ENCODE measurements at places on chromosomes 2 and 18.

- no peak for DNase-seq
Observed at GRCh38 chr2:238169708-238170251, 11.0 kb downstream of the ERFE start.

GRCh38 chr18:55592572-55592971 is 4.6 kb upstream of the TCF4 start:
- DNase-seq, result no peak

DNA sequence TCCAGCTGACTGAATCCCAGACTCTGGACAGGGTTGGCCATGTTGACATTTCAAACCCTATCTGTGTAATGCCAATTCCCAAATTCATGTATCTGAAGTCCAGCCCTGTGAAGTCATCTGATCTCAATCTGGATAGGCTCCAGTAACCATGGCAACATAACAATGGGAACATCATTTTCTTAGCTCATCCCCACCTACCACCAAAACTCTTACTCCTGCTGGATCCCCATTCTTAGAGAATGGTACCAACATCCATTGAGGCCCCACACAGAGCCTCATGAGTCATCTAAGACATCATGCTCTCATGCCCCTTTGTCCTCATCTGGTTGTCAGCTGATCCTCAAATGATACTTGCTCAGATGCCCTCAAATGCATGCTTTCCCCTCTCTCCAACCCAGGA is 58.9 kb upstream of the TEX51 start:
- no peak for DNase-seq

DNA sequence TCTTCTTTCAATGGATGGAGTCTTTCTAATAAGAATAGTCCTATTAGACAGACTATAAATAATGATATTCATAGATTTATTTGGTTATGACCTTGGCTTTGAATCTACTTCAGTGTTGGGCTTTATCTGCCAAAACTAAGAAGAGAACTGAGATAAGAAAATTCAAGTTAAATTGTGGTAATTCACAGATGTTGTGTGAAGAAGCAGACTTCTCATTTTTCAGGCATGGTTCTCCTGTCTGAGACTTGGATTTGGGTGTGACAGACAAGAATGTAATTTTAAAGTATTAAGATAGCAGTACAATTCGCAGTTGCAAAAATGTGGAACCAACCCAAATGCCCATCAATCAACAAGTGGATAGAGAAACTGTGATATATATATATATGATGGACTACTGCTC is 124.7 kb downstream of the QPCT start:
- no peak for DNase-seq

DNA sequence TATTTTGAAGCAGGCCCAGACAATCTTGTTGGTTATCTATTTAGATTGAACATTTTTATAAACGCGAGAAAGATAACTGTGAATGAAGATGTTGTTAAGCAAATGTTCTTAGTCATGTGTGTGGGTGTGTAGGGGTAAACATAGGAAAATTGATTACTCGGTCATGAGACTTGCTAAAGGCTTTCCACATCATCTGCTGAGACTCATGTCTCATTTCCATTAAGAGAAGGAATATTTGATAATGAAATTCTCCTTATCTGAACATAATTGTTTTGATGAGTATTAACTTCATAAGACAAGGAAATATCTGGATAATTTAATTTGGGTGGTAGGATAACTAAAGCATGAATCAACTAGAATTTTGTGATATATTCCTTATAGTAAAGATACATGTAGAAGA is 19.7 kb downstream of the CCDC102B start:
- no peak for DNase-seq
